Right atrium auricular region (tissue), 2 donors: ENCODE measurements at places on chromosomes 12 and 14.
A peak's percentile ranks its signal among the peaks of the same experiment; 100 is the strongest.

GRCh38 chr14:35122696-35123387, 490 bp downstream of the PRORP start:
- no peaks in the 10 kb centered on the region for H3K36me3 ChIP-seq
- peak overlapping the region; percentile 94 for H3K27ac ChIP-seq
- DNase-seq, result no peak
- H3K27me3 ChIP-seq, result no peaks in the 10 kb centered on the region

- no peak for DNase-seq
- H3K27me3 ChIP-seq, result no peaks in the 10 kb centered on the region
- no peaks in the 10 kb centered on the region for H3K36me3 ChIP-seq
- H3K4me3 ChIP-seq, result no peak overlapping the region
- no peak overlapping the region for H3K27ac ChIP-seq
These were observed 633.5 kb downstream of the RERGL start for GRCh38 chr12:17456486-17456885.

DNA sequence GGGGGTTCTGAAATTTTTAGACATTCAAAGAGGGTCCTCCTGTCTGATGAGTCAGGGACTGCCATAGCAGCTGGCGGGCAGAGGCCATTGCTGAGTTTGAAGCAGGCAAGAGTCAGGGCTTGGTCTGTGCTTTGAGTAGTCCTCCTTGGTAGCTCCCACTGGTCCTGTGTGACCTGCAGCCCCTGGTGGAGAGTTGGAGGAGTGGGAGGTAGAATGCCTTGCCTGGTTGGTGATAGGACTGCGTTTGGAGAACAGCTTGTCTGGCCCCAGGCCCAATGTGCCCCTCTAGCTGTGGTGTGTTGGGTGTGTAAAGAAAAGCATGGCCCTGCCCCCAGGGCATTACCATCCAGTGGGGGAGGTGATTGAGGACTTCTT, 116.7 kb downstream of the BEGAIN start:
- H3K4me1 ChIP-seq, result no peaks in the 10 kb centered on the region
- no peak overlapping the region for H3K27ac ChIP-seq
- H3K27me3 ChIP-seq, result no peaks in the 10 kb centered on the region
- no peak overlapping the region for H3K4me3 ChIP-seq
- DNase-seq, result peak; percentile 11

DNA sequence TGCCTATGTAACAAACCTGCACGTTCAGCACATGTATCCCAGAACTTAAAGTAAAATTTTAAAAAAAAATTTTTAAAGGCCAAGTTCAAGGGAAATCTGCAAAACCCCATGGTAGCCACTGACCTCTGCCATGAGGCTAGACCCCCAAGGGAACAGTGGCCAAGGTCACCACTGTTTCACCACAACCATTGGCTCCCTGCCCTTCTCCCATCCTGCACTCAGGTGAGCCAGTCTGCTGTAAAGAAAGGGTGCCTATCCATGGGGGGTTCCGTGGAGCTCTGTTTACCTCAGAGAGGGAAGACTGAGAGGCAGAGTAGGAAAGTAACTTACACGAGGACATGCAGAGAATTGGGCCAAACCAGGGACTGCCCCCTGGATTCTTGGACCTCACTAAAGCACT, 38.6 kb downstream of the VWF start:
- no peaks in the 10 kb centered on the region for H3K36me3 ChIP-seq
- no peak overlapping the region for H3K4me3 ChIP-seq
- no peaks in the 10 kb centered on the region for H3K27me3 ChIP-seq

DNA sequence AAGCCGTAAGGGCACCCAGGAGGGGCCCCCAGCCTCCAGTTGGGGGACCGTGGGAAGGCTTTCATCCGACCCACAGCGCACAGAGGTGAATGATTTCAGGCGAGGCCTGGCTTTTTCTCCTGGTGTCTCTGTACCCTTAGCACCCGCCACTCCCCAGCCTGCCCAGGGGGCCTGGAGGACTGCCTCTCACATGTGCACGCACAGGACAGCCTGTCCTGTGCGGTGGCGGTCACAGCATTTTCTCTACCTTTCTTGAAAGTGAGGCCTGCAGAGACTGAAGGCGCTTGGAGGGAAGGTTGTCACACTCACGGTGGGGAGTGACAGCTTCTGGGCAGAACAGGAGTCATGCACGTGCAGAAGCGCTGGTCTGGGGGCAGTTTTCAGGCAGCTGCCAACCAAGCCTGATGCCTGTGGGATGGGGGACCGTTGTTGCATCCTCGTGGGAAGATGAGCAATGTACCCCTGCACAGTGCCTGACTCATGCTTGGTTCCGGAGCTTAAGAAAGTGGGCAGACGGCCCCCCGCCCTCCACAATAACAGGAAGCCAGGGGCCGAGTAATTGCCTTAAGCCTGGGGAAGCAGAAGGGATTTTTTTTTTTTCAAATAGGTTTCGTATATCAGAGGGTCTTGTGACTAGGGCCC, 148.1 kb downstream of the TSPAN9 start:
- H3K27me3 ChIP-seq, result no peaks in the 10 kb centered on the region
- DNase-seq, result no peak
- no peaks in the 10 kb centered on the region for H3K36me3 ChIP-seq
- H3K4me1 ChIP-seq, result peaks cover 68% of the 10 kb centered on the region
- no peak overlapping the region for H3K4me3 ChIP-seq

DNA sequence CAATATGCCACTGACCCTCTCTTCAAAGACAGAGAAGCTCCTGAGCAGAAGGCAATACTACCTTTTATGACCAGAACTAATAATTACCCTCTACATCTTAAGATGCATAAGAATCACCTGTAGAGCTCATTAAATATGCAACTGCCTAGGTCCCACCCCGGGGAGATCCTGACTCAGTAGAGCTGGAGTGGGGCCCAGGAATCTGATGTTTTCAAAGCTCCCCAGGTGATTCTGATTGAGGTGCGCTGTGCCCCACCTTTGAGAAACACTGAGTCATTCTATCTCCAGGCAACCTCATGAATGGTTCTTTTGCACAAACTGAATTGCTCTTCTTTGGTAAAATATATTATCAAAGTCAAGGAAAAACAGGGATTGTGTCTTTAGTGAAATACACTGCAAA, 149.3 kb upstream of the BMP4 start:
- H3K4me3 ChIP-seq, result no peak overlapping the region
- no peaks in the 10 kb centered on the region for H3K36me3 ChIP-seq

DNA sequence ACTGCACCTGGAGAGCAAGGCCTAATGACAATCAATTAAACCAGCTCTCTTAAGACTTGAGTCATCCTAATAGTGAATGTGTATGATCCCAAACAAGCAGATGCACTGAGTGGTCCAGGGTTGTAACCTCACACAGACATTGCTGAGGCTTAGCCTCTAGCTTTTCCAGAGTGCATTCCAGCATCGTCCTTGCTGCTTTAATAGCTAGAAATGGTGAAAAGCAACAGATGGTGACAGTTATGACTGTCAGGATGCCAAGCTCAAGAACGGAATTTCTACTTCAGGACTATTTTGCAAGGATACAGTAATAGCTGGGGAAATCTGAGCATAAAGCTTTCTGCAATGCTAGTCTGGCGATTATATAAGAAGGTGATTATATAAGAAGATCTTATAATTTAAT, 34.6 kb downstream of the PTPRR start:
- H3K4me3 ChIP-seq, result no peak overlapping the region
- H3K27me3 ChIP-seq, result no peaks in the 10 kb centered on the region
- DNase-seq, result no peak
- no peaks in the 10 kb centered on the region for H3K36me3 ChIP-seq
- H3K4me1 ChIP-seq, result no peaks in the 10 kb centered on the region

GRCh38 chr12:53493610-53494391, 5.5 kb downstream of the MAP3K12 start:
- H3K4me3 ChIP-seq, result peak overlapping the region; percentile 49
- H3K27me3 ChIP-seq, result no peaks in the 10 kb centered on the region
- H3K36me3 ChIP-seq, result no peaks in the 10 kb centered on the region
- no peaks in the 10 kb centered on the region for H3K4me1 ChIP-seq
- no peak for DNase-seq

DNA sequence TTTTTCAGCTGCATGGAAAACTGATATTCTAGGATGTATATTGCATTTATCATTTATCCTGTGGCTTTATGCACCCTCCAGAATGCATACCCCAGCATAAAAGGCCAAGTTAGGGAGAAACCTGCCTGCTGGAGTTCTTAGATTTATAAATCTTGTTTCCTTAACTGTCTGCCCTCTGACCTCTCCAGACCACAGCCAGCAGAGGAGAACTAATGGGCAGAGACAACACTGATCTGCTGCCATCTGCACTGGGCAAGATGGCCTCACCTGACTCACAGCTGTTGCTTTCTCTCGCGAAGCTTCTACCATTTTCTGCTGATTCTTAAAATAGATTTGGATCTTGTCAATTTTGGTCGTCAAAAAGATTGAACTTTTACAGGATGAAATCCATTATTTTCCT, 65.8 kb downstream of the PPP2R5C start:
- no peak overlapping the region for H3K27ac ChIP-seq
- H3K27me3 ChIP-seq, result no peaks in the 10 kb centered on the region
- H3K4me3 ChIP-seq, result no peak overlapping the region

DNA sequence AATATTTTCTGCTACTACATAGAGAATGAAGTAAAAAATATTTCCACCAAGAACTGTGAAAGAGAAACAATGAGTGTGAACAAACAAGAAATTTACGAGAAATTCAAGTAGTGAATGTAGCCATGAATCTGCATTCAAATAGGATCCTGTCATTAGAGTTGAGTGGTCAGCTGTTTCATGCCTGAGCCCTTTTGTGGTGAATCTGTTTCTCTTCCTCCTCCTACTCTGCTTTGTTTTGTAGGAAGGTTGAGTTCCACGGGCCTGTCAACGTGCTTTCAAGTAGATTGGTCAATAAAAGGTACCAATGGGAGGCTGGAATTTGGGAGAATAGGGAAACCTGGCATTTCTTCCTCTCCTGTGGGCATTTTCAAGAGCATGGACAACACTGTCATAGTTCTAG, 1749.6 kb upstream of the FLRT2 start:
- H3K27me3 ChIP-seq, result no peaks in the 10 kb centered on the region
- H3K4me3 ChIP-seq, result no peak overlapping the region
- no peaks in the 10 kb centered on the region for H3K4me1 ChIP-seq
- DNase-seq, result no peak
- H3K27ac ChIP-seq, result no peak overlapping the region
- no peaks in the 10 kb centered on the region for H3K36me3 ChIP-seq

DNA sequence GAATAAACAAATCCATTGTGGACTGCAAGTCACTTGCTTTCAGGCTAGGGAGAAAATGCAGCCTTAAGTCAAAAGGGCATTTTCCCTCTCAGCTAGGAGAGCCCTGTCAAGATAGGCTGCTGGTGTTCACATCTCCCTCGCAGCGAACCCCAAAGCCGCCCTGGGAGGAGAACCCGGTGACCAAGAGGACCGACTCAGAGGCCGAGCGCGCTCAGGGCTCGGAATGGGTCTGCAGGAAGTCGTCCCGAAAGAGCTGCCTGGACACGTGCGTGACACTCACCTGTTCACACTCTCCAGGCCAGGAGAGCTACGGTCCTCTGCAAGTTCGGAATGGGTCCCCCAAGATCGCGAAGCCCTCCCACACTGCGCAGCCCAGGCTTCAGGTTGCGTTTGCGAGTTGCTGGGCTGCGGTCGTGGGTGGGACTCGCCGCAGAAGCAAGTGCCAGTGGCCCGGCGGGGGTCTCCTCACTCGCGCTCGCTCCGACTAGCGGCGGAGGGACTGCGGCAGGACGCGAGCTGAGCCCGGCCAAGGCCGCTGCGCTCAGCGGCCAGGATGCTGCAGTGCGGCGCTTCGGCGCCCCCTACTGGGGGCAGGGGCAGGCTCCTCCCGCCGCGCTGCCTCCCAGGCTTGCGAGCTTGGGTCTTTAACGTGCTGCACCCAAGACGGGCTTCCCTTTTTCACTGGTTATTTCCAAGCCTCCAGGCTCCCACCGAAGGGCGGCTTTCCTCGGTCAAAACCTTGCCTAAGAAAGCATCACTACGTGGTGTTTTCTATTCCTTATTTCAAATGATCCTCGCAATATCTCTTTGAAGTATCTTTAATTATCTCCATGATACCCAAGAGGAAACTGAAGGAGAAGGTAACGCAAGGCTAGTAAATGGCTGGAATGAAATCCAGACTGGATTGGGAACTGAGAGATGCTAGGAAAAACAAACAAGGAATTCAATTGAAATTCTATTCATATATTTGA, at the start of gene RERG:
Gene RERG (minus strand): TSS at position 503 of the 971 bp plus-strand sequence. CDS start 3,928 bp downstream, outside the sequence.
- no peaks in the 10 kb centered on the region for H3K27me3 ChIP-seq
- H3K4me1 ChIP-seq, result no peaks in the 10 kb centered on the region

GRCh38 chr14:55589171-55589570, 9.2 kb downstream of the KTN1 start:
- H3K27me3 ChIP-seq, result no peaks in the 10 kb centered on the region
- no peak for DNase-seq
- no peaks in the 10 kb centered on the region for H3K36me3 ChIP-seq
- no peak overlapping the region for H3K27ac ChIP-seq
- no peaks in the 10 kb centered on the region for H3K4me1 ChIP-seq

DNA sequence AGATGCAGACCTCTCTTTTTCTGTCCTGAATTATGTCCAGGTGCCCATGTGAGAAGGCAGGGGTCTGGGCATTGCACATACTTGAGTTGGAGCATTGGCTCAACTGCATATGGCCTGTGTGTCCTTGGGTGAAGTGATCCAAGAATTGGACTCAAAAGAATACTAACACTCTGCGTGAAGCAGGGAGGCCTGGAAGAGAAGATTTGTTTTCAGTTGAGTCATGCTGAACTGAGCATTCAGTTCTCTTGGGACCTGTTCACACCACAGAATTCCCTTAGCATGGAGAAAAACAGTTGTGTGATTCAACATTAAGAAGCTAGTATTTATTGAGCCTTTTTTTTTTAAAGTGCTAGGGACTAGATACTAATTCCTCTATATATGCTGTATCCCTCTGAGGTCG, 164.7 kb upstream of the TBX3 start:
- no peaks in the 10 kb centered on the region for H3K36me3 ChIP-seq
- no peak overlapping the region for H3K4me3 ChIP-seq

DNA sequence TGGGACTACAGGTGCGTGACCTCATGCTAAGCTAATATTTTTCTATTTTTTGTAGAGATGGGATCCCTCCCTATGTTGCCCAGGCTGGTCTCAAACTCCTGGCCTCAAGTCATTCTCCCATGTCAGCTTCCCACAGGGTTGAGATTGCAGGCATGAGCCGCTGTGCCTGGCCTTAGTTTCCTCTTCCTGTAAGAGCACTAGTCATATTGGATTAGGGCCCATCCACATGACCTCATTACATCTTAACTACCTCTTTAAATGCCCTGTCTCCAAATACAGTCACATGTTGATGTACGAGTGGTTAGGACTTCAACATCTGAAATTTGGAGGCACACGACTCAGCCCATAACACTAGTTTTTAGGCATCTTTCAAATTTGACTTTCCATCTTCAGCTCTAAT, 72.2 kb upstream of the RASSF3 start:
- no peak overlapping the region for H3K4me3 ChIP-seq
- no peak for DNase-seq
- H3K36me3 ChIP-seq, result no peaks in the 10 kb centered on the region

- no peak overlapping the region for H3K4me3 ChIP-seq
- H3K27me3 ChIP-seq, result no peaks in the 10 kb centered on the region
- no peak for DNase-seq
- no peak overlapping the region for H3K27ac ChIP-seq
- H3K4me1 ChIP-seq, result no peaks in the 10 kb centered on the region
These were observed 80.7 kb downstream of the ARMH4 start for GRCh38 chr14:58071341-58071740.
